ENCODE measurements at places on chromosomes 6 and 20.

- no peak for DNase-seq
Observed at GRCh38 chr6:75778757-75779156, 29.7 kb downstream of the MYO6 start.

DNA sequence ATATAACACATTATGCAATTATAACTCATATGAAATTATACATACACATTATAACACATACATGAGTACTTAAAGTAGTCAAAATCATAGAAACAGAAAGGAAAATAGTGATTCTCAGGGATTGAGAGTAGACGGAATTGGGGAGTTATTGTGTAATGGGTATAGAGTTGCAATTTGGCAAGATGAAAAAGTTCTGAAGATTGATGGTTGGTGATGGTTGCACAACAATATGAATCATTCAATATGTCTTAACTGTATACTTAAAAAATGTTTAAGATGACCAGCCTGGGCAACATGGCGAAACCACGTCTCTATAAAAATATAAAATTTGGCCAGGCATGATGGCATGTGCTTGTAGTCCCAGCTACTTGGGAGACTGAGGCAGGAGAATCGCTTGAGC is 372.7 kb downstream of the CDKAL1 start:
- no peak for DNase-seq

- DNase-seq, result no peak
Observed at GRCh38 chr20:48295966-48296421, 510.7 kb upstream of the SULF2 start.

- no peak for DNase-seq
Observed at GRCh38 chr20:15494851-15495250, 1078.4 kb downstream of the KIF16B start.

- DNase-seq, result no peak
Observed at GRCh38 chr6:94323853-94324252, 904.5 kb upstream of the EPHA7 start.

- DNase-seq, result no peak
Observed at GRCh38 chr20:18057101-18057993, at the start of gene OVOL2. Gene OVOL2, minus strand, starts transcription at chr20:18057916. Its CDS starts 282 bp downstream, at chr20:18057634.

GRCh38 chr6:155026022-155026705 is 31.0 kb downstream of the TIAM2 start:
- DNase-seq, result no peak

- DNase-seq, result no peak
Observed at GRCh38 chr20:38554986-38555385, 26.0 kb upstream of the ADIG start.

GRCh38 chr6:36550473-36551000 is 3.3 kb upstream of the STK38 start:
- no peak for DNase-seq

DNA sequence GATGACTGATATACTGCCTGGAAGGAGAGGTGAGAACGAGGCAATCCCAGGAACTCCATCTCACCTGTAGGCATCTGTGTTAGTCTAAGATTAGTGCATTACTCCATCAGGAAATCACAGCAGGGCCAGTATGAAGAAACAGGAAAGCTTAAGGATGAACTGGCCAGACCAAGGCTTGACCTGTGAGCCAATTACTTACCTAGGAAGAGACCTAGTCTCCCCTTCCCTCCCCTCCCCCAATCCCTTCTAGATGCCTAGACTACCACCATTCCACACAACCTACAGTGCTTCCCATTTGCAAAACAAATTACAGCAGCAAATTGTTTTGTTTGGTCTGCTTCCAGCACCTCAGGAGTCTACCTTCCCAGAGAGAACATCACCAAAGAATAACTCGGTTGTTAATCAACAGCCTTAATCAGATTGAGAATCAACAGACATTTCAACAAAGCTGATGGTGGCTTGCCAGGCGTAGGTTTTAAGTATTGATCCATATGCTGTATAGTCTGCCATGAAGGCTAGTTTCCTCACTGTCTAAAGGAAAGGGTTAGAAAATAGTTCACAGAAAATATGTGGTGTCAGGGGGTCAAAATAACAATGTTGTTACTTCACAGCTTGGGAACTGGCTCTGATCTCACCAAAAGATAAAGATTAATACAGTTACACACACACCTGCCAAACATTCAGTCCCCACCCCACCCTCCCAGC is 10.1 kb downstream of the PKHD1 start:
- no peak for DNase-seq

DNA sequence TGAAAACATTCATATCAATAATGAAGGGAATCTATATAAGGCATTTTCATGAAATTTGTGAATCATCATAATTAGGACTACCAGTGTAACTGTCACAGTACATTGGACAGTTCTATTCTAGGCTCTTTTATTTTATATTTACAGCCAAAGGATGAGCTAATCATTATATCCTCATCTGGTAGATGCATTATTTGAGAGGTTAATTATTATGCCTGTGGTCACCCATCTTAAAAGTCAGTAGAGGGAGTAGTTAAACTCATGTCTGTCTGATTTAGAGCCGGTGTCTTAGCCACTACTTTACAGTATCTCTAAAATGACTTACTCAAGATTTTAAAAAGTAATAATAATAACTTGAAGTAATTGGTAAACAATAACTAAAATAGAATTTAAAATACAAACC is 899.3 kb upstream of the MAP3K7 start:
- DNase-seq, result no peak

DNA sequence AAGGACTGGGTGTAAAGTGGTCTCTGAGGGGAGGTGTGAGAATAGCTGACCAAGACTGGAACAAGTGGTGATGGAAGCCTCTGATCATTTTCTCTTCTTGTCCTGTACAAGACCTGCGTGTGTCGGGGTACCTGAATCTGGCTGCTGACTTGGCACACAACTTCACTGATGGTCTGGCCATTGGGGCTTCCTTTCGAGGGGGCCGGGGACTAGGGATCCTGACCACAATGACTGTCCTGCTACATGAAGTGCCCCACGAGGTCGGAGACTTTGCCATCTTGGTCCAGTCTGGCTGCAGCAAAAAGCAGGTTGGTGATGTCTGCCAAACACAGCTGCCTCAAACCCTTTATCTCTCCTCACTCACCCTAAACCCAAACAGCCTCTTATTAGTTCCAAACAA is 1.7 kb upstream of the HSD17B8 start:
- no peak for DNase-seq

- DNase-seq, result no peak
Observed at GRCh38 chr6:111114482-111114881, 27.2 kb downstream of the SLC16A10 start.

- DNase-seq, result no peak
Observed at GRCh38 chr6:112780498-112781096, 433.5 kb downstream of the RFPL4B start.

DNA sequence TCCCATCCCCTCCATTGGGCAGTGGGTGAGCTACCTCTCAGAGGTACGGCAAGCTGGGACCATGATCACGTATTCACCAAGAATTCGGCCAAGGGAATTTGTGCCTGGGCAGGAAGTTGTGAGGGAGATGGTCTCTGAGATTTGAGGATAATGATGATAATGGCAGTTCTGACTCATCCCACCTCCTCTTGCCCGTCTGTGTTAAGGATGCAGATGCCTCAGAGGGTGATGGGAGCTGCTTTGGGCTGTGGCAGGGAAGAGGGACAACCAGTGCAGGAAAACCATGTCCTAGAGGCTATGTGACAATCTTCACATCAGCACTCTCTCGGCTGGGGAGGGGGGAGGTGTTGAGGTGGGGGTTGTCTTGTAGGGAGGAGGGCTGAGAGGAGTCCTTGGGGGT is 4.3 kb downstream of the TGM6 start:
- no peak for DNase-seq

- no peak for DNase-seq
Observed at GRCh38 chr20:47493175-47493962, 8.3 kb upstream of the NCOA3 start.

- no peak for DNase-seq
Observed at GRCh38 chr6:148746363-148747144, at the start of gene UST. Gene UST, plus strand, starts transcription at chr6:148747030. Its CDS starts 401 bp downstream, at chr6:148747431.

GRCh38 chr6:144415835-144416237 is 130.7 kb downstream of the UTRN start:
- DNase-seq, result no peak

GRCh38 chr20:38798266-38798665 is 7.2 kb upstream of the PPP1R16B start:
- no peak for DNase-seq

GRCh38 chr6:41535766-41536165 is 10.4 kb upstream of the FOXP4 start:
- no peak for DNase-seq

DNA sequence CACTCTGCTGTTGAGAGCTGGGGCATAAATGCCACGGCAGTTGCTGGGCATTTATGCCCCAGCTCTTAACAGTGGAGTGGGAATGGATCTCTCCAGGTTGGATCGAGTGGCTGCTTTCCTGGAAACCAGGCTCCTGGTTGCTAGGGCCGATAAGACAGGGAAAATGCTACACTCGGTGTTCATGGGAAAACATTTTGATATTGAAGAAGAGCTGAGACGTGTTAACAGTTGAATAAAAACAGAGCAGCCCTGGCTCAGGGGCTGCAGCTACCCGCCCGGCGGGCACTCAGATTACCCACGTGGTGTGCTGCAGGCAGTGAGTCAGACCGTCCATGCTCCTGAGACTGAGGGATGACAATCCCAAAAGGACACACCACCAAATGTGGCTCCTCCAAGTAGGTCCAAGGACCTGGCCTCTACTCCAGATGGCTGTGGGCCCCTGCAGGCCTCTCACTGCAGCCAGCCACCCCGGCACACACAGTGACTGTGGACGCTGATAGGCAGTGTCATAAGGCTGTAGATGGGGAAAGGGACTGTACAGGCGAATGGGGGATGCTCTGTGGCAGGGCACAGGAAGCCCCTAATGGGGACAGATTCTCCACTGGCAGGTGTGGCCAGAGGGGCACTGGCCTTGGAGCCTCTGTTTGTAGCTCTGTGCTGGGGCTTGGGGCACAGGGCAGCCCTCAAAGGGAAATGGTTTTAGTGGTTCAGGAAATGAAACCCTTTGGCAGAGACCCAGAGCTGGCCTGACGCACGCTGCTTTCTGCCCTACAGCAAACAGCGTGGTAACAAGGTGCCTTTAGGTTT is 237.8 kb downstream of the LY86 start:
- DNase-seq, result no peak

DNA sequence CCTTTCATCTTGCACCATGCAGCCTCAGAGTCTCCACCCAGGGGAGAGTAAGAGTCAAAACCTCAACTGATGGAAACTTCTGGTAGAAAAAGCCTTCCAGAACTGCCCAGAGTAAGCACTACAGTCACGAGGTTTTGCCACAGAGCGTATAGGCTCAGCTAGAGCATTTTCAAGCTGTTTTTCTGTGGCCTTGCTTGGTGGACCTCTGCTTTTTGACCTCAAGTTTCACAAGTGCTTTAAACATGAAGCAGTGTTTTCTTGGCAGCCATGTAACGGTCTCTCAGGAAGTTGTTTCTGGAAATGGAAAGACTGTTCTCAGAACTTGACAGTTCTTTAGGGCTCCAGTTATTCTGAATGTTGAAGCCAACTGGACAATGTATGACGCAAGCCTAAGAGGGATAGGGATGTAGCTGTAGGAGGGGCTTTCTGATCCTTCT is 146.5 kb downstream of the ZDHHC14 start:
- DNase-seq, result no peak

GRCh38 chr6:103167345-103168071 is 1692.2 kb downstream of the HACE1 start:
- no peak for DNase-seq

DNA sequence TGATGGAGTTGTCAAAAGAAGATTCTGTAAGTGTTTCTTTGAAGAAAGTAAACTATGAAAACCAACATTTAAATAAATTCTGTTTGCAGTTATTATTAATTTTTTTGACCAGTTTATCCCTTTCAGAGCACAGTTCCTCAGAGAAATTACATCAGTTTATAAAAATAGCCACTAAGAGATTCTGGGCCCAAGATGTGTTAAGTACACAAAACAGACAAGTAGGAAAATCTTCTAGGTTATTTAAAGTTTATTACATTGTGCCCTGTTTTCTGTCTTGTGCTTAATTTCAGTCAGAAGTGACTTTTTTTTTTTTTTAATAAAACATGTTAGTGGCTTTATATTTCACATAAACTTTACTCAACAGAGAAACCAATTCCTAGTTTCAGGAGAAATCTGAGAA is 72.3 kb downstream of the ECT2L start:
- no peak for DNase-seq

GRCh38 chr6:166862978-166863530 is 93.3 kb downstream of the RNASET2 start:
- DNase-seq, result no peak

DNA sequence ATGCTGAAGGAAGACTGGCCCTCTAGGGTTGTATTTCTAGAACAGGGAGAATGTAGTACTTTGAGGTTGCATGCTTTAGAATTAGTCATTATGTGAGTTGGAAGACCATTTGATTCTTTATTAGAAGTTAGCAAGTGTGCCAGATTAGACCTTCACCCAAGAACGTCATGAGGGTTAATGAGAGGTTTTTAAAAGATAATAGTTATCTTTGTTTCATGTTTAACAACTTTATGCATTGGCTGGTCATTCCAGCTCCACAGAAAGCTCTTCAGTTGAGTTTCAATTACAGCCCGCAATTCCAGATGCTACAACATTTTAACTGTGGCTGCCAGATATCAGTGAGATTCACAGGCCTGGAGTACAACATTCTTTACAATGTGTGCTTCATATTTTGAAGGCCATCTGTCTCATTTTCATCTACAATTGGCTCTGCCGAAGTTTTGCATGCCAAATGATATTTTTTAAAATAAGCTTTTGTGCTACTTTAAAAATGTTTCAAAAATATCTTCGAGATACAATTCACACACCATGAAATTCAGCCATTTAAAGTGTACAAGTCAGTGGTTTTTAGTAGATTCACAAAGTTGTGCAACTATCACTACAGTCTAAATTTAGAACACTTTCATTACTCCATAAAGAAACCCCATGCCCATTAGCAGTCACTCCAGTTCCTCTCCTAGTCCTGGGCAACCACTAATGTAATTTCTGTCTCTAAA is 61.1 kb upstream of the FBXO30 start:
- DNase-seq, result no peak

- no peak for DNase-seq
Observed at GRCh38 chr6:125953502-125953875, 3.1 kb upstream of the HINT3 start.

GRCh38 chr20:62368976-62369814 is 2.1 kb upstream of the LAMA5 start:
- DNase-seq, result no peak

- no peak for DNase-seq
Observed at GRCh38 chr6:41009669-41010068, 29.4 kb downstream of the UNC5CL start.

DNA sequence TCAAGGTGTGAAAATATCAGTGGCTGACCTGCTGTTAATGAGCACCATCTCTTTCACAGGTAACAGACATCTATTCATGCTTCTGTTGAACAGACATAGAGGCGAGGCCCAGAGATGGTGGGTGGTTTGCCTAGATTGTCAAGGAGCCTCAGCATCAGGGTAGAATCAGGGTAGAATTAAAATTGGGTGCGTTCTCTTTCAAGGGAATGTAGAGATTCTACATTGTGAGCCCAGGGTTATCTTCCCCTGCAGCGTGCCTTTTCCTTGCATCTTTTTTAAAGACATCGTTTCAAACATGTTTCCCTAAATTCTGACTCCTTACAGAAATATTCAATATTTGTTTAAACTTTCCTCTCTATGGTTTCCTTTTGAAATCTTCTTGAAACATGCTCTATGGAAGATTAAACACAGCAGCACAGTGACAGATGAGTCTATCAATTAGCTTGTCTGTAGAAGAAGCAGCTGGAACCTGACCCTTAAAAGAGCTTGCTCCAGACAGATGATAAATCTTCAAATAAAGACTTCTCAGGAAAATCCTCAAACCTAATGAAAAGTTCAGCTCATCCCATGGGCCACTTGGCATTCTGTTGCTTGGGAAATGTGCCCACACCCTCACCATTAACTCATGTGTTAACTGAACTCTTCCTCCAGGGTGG is 119.8 kb downstream of the IPCEF1 start:
- DNase-seq, result no peak

GRCh38 chr20:24501764-24502556 is 32.5 kb downstream of the SYNDIG1 start:
- no peak for DNase-seq

Measured in stimulated activated CD4-positive, alpha-beta T cell treated with anti-CD3 and anti-CD28 coated beads, TNF-alpha, amount 100 ng/mL, for 1 hour (primary cell).